ENCODE measurements at places on chromosomes 1 and 21.

- DNase-seq = peak; percentile 47
Observed at GRCh38 chr1:154954541-154954940, 1.4 kb downstream of the PBXIP1 start.

- no peak for DNase-seq
Observed at GRCh38 chr1:7089497-7089896, 304.2 kb downstream of the CAMTA1 start.

- peak; percentile 12 for DNase-seq
Observed at GRCh38 chr1:31371121-31371959, 1.5 kb downstream of the FABP3 start.

- no peak for DNase-seq
Observed at GRCh38 chr1:212432272-212432660, 454 bp upstream of the NENF start.

DNA sequence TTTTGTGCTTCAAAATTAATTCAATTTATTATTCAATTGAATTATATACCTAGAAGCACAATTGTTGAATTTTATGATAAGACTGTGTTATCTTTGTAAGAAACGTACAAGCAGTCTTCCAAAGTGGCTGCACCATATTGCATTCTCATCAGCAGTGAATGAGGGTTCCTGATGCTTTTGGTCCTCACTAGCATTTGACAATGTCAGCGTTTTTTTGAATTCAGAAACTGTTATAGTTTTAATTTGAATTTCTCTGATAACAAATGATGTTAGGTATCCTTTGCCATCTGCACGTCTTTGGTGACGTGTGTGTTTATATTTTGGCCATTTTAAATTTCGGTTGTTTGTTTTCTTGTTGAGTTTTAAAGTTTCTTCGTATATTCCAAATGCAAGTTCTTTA lies 553.0 kb upstream of the ZP4 start:
- no peak for DNase-seq

DNA sequence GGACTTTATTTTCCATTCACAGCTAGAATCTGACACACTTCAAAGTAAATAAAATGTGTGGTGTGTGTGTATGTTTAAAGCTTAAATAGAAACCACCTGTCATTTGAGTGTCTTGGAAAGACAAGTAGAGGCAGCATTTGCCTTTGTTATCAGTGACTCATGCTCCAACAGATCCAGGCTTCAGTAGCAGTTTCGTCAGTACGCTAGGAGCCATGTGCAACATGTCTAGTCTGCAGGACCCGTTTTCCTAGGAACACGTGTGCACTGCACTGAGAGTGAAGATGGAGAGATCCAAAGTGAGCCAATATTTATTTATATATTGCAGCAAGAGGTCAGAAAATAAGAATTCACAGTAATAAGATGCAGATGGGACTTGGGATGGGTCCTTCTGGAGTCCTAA lies 41.8 kb downstream of the SGIP1 start:
- no peak for DNase-seq

DNA sequence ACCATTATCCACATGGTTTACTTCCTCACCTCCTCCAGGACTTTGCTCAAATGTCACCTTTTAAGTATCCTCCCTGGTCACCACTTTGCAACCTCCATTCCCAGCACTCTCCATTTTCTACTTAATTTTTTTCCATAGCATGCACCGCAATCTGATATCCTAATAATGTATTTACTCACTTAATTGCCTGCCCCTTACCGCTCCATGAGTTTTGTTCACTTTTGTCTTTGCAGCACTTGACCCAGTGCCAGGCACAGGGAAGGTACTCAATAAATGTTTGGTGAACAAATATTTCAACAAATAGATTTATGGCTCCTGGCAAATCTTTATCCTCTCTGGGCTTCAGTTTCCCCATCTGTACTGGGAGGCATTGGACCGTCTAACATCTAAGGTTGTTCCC lies 53.6 kb downstream of the UBE2T start:
- DNase-seq = no peak

GRCh38 chr1:197911111-197911856 lies 5.9 kb upstream of the LHX9 start:
- no peak for DNase-seq

GRCh38 chr1:93332368-93332767 lies 13.3 kb upstream of the DR1 start:
- no peak for DNase-seq

DNA sequence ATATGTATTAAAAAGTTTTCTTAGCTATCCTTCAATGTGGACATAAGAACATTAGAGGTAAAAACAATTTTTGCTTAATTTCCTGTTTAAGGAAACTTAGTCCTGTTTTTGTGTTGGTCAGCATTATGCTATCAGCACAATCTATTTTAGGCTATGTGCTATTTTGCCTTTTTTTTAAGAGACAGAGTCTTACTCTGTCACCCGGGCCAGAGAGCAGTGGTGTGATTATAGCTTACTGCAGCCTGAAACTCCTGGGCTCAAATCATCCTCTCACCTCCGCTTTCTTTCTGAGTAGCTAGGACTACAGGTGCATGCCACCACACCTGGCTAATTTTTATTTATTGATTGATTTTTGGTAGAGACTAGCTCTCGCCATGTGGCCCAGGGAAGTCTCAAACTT lies 199.1 kb upstream of the TMPRSS15 start:
- DNase-seq = no peak

- DNase-seq = no peak
Observed at GRCh38 chr1:48903291-48903690, 126.6 kb upstream of the BEND5 start.

DNA sequence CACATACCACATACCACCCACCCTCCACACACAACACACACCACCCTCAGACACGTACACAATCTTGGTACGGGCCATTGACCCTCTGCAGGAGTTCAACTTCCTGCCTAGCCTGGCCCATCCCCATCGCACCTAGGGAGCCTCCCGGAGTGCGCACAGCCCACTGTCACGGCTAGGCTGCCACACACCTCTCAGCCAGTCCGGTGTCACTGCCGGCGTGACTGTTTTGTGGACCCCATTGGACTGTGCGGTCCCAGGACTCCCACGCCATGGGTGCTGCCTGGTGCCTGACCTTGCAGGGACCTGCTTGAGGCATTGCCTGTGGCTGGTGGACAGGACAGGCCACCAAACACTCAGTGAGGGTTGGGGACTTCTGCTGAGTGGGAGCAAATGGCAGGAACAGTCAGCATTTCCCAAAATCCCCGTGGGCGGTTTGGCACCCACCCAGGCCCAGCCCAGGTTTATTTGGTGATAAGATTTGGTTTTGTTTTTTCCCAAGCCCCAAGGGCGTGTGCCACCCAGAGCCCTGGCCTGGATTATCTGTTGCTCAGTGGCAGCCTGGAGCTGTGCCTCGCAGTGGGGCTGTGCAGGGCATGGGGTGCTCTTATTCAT lies 27.7 kb downstream of the RAB7B start:
- no peak for DNase-seq

DNA sequence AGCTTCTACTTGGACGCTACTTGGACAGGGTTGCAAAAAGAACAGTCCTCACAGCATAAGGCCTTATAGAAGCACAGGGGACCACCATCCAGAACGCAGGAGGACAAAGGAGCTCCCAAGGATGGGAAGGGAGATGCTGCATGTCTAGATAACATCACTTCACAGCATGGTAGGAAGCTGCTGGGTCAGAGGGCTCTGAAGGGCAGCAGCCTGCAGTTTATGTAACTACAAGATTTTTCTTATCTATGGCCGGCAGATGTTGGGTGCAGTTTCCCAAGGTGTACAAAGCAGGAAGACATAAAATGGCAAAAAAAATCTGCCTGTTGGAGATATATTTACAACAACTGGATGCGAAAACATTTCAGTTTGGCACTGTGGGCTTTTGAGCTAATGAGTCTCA lies 45.3 kb upstream of the SLC5A9 start:
- DNase-seq = no peak

DNA sequence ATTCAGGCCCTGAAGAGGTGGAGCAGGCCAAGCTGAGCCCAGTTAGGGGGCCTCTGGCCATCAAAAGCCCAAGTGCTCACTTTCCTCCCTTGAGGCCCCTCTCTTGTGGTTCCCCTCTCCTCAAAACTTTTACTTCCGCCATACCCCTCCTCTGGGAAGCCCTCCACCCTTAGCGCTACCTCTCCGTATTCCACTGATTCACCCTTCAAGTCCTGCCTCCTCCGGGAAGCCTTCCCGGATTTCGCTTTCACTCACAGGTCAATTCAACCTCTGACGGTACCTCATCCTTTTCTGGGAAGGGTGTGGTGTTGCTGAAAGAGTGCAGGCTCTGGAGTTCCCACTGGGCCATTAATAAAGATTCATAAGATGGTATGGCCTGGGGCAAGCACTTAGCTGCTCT lies 19.1 kb downstream of the SPOCD1 start:
- peak; percentile 38 for DNase-seq

GRCh38 chr1:24600551-24600950 lies 42.6 kb upstream of the SRRM1 start:
- DNase-seq = no peak

- DNase-seq = no peak
Observed at GRCh38 chr1:155938220-155938627, 3.2 kb upstream of the RXFP4 start.

DNA sequence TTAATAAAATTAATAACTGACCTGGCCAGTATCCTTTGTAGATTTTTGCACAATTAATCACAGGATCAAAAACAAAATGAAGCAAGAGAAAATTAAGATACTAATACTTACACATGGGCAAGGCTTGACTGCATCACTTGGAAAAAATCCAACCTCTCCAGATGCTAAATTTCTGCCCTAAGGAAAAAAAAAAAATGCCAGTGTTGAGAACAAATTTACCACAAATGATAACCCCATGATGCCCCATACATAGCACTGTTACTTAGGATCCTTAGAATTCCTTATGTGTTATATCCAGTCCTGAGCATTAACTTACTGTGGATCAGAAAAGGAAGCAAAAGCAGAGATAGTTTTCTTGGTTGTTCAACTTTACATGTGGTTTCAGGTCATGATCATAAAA lies 347.5 kb downstream of the VAV3 start:
- no peak for DNase-seq

DNA sequence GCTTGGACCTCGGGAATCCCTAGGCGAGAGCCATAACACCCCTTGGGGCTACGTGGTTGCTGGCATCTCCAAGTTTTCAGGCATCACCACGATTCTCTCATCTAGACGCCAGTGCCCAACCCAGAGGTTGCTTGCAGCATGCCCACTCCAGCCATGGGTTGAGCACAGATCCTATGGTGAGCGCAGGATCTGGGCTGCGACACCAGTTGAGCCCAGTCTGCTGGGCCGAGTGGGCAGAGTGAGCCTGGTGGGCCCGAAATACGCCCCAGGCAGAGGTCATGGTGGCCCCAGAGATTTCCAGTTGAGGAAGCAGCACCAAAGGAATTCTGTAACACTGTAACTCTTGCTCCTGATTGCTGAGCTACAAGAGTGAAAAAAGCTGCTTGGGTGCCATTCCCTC lies 46.1 kb upstream of the GRIK1 start:
- no peak for DNase-seq

All from posterior cingulate gyrus (tissue), 11 donors.